ENCODE measurements at places on chromosomes 1 and 21.

- no peak for DNase-seq
Observed at GRCh38 chr1:161133220-161133740, 813 bp upstream of the DEDD start.

GRCh38 chr1:58432851-58433668 lies 113.5 kb downstream of the OMA1 start:
- DNase-seq, result no peak

- no peak for DNase-seq
Observed at GRCh38 chr1:23187637-23188036, 19.0 kb upstream of the LUZP1 start.

DNA sequence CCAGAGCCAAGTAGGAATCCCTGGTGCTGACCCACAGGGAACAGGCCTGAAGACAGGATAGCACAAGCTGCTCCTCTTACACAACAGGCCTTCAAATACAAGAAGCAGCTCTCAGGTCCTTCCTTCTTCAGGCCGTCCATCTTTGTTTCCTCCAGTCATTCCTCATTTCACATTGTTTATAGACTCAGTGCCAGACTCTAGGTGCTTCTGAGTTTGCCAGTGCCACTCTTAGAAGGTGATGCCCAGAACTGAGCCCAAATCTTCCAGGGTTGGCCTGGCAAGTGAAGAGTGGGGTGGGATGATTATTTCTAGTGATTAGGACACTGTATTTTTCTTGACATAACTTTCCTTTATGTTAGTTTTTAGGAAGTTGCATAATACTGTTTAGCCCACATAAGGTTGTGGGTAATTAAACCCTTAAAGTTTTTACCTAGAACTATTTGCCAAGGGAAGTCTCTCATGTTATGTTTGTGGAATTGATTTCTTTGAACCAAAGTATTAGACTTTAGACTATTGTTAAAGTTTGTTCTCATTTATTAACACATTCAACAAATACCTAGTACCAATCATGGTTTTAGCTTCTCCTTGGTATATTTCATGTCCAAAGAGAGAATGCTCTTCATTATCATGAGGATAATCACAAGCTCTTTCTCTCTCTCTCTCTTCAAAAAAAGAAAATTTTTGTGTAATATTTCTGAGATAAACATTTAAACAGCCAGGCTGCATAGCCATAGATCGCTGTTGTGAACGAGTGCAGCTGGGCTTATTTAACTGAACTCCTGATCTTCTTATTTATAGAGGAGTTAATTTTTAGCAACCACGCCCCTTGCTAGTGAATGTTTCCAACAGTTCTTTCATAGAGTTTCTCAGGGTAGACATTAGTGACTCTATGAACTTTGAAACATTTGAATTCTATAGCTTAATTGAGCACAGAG lies 47.7 kb downstream of the PGM1 start:
- no peak for DNase-seq

DNA sequence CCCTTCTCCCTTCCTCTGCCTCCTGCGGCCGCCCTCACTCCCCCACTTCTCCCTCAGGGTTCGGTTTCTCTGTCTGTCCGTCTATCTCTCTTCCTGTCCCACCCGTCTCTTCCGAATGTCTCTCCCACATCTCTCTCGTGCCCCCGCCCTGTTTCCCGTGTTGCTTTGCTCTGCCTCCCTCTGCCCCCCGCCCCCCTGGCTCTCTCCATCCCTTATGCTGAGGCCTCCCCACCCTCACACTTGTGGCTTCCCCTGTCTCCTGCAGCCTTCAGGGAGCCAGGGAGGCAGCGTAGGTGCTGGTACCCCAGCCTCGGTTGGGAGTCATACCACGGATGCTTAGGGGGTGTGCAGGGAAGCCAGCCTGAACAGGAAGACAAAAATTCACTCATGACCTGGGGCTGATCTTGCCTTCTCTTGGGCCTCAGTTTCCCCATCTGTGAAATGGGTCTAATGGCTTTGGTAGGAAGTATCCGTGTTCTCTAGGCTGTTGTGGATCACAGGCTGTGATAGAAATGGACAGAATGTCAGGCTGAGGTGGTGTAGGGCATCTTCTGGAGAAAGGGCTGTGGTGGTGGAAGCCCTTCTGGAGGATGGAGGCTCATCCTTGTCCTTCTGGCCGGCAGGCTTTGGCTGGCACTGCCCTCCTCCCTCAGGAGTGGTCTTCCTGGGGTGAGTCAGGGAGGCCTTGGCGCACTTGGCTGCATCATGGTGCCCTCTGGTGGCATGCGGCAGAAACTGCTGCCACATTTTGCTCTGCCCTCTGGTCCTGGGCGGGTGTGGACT lies 55.5 kb downstream of the FOXO6 start:
- DNase-seq, result peak; percentile 49

GRCh38 chr1:97368296-97368695 lies 552.5 kb downstream of the DPYD start:
- DNase-seq, result no peak

GRCh38 chr1:210949489-210949888 lies 184.5 kb downstream of the KCNH1 start:
- DNase-seq, result no peak

- DNase-seq, result no peak
Observed at GRCh38 chr1:66283622-66284041, 250.3 kb upstream of the SGIP1 start.

GRCh38 chr1:150002217-150002616 lies 8.3 kb downstream of the OTUD7B start:
- DNase-seq, result no peak

DNA sequence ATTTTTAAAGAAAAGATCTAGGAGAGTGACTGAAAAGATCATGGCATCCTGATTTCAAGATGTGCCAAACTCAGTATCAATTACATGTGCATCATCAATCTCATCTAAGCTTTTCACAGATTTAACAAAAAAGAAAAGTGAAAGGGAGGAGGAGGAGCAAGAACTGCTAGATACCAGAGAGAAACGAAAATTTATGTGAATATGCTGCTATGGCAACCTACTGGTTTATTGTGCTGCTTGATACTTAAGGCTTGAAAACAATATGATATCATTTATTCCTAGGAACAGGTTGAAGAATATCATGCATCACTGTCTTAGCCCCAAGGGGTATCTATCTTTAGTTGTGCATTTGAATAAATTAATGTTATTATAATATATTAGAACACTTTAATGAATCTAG lies 518.5 kb upstream of the ZRANB2 start:
- no peak for DNase-seq

DNA sequence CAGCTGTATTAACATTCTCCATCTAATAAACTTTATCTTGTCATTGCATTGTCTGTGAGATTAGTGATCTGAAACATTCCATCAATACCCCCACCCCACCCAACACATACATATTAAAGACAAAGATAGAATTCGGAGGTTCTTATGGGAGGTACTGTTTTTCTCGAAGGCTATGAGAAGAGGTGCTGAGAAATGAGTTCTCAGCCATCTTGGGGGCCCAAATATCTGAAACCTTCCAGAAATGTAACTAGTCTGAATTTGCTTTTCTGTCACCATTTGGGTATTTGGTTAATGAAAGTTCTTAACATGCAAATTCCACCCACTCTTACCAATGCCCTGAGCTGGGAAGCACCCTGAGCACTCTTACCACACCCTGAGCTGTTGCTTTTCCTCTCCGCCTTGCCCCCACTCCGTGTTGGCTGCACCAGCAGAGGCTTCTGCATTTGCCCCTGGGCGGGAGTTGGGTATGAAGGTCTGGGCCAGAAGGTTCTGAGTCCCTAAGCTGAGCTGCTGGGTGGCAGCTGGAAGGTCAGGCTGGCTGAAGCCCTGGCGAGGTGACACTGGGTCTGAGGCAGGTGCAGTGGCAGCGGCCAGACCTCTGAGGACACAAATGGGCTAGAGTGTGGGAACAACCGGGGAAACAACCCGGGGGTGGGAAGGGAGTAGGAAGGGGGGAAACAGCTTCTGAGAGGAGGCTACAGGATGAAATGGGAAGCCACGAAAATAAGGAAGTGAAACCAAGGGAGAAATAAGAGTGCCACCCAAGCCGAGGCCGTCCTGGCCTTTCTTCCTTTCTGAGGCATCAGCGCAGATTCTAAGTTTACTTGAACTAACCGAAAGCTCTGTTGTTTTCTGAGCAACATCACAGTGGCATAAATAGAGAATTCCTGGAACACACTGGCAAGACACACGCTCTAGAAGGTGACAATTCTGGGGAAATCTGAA lies 26.3 kb upstream of the IER5 start:
- no peak for DNase-seq

DNA sequence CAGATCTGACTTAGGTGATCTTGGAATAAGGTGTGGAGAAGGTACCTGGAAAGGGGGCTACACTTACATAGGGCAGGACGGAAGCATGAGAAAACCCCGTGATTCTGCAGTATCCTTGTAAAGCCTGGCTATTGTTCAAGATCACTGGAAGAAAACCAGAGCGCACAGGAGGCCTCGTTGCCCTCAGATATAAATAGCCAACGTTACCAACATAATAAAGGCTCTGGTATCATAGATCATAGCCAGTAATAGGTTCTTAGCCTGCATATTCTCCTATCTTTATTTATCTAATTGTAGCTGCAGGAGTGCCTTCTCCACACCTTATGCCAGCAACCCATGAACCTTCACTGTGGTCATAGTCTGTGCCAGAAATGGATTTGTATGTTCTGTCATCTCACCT lies 35.9 kb upstream of the MPZL1 start:
- DNase-seq, result no peak

DNA sequence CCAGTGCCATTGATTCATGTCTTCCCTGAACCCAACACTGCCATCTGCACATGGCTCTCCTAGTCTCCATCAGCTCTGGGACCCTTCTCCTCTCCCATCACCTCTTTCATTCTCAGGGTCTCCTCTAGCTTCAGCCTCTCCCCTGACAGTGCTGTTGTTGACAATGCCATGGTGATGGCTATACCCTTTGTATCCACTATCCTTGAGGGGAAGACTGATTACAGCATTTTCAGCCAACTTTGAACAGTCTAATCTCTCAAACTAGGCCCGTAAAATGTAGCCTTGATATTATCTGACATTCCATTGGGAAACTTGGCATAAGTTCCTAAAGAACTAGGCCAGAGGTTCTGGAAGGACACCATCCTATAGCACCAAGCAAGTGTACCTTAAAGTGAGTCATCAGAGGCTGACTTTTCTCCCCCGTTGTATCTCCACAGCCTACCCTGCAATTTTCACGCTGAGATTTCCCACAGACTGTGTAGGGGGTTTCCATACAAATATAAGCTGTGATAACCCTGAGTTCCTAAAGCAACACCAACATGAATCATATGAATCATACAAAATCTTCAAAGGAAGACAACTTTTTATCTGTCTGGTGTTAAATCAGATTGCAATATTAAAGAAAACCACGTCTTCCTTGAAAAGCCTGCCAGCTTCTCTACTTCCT lies 5.8 kb downstream of the HAO2 start:
- no peak for DNase-seq

DNA sequence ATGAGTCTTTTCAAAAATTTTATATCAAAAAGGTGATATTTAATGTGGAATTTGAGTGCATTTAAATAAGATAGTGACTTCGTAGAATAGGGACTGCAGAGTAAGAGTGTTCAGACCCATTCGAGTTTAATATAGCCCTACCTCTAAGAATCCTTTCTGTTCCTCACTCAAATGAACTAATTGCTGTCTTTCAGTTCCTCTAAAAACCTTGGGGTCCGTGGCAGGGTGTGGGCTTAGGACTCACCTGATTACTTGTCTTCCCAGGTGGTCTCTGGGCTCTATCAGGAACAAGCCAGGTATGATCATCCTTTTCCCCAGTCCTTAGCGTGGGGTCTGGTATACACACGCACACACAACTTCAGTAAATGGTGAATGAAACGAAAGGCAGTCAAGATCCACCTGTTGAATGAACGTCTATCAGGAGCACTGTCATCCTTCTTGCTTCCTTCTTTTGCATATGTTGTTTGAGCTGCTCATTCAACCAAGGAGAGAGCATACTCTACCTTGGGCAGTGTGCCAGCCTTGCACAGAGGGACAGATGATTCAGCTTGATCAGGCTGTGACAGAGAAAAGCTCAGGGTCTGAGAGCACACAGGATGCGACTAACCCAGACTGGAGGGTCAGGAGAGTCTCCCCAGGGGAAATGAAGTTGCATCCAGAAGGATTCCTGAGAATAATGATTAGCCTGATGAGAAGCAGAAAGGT lies 1.2 kb upstream of the RNF11 start:
- peak; percentile 34 for DNase-seq

DNA sequence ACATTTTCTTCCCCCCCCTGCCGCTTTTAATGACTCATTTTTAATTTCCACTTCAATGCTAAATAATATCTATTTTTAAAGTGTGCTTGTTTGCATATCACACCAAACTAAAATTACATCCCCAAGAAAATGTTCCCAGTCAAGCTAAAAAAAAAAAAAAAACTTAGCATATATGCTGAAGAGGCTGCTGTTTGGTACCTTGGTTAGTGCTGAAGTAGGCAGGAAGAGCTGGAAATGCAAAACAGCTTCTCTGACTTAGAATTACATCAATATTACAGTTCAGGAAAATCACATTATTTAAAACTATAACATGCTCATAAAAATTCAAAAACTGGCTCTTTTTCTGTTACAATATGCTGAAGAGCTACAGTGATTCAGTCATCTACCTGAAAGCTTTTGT lies 372.3 kb downstream of the SMYD3 start:
- DNase-seq, result no peak

DNA sequence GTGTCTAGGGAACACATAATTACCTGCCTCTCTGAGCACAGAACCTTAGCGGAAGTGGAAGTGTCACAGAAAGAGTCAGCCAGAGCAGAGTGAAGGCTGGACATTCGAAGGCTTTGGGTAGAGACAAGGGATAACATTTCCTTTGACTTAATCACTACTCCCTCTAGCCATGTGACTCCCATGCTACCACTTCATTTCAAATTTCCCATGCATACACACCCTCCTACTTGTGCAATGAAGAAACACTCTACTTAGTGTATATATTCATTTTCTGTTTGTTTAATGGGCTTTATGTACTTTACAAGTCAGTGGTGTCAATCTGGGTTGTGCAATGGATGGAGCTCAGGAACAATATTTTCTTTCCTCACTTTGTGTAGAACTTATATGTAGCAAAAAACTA lies 6.9 kb downstream of the ANKRD35 start:
- DNase-seq, result no peak

- DNase-seq, result no peak
Observed at GRCh38 chr1:6265151-6265550, 4.3 kb upstream of the GPR153 start.

- DNase-seq, result no peak
Observed at GRCh38 chr1:47934243-47934805, 62.9 kb downstream of the TRABD2B start.

DNA sequence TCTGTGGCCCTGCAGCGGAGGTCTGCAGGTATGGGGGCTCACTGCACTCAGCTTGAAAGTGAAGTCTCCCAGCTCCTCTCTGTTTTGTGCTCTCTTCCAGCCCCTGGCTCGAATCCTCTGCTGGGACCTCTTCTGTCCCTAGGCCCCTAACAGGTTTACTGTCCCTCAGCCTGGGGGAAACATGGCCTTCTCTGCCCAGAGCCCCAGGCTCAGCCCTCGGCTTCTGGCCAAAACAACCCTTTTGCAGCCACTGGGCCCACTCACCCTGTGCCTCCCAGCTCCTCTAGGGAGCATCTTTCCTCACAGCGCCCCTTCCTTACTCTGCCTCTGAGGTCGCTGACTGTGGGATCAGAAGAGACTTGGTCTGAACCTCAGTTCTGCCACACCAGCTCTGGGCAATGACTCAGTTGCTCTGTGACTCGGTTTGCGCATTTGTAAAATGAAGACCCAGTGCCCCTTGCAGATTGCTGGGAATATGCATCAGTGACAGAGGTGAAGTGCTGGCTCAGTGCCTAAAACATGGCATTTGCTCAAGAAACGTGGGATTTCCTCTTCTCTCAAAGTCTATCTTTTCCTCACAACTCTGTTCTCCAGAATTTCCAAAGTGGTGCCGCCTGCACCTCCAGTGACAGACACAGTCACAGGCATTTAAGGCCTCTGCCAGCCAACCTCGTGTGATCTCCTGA lies 26.5 kb upstream of the TENT5C start:
- DNase-seq, result no peak
